Naive thymus-derived CD8-positive, alpha-beta T cell (primary cell): ENCODE measurements at places on chromosomes 1 and 21. TPM values are rescaled to one million over a fixed set of nuclear protein-coding genes. Genes with fewer than 3 reads are reported as not detected.

GRCh38 chr1:171877701-171878100 is 36.4 kb downstream of the DNM3 start:
- no peak overlapping the region for H3K27ac ChIP-seq
- no peaks in the 10 kb centered on the region for H3K27me3 ChIP-seq
- no peaks in the 10 kb centered on the region for H3K4me1 ChIP-seq
- no peak overlapping the region for H3K4me3 ChIP-seq
- no peak for DNase-seq

ADAMTS4 gene
- total RNA-seq, result 4.8 TPM

- H3K4me3 ChIP-seq, result peak overlapping the region; percentile 79
- peaks cover 77% of the 10 kb centered on the region for H3K4me1 ChIP-seq
- no peaks in the 10 kb centered on the region for H3K36me3 ChIP-seq
- H3K27ac ChIP-seq, result peak overlapping the region; percentile 99
These were observed 905 bp downstream of the BTBD19 start for GRCh38 chr1:44808938-44809917.

DNA sequence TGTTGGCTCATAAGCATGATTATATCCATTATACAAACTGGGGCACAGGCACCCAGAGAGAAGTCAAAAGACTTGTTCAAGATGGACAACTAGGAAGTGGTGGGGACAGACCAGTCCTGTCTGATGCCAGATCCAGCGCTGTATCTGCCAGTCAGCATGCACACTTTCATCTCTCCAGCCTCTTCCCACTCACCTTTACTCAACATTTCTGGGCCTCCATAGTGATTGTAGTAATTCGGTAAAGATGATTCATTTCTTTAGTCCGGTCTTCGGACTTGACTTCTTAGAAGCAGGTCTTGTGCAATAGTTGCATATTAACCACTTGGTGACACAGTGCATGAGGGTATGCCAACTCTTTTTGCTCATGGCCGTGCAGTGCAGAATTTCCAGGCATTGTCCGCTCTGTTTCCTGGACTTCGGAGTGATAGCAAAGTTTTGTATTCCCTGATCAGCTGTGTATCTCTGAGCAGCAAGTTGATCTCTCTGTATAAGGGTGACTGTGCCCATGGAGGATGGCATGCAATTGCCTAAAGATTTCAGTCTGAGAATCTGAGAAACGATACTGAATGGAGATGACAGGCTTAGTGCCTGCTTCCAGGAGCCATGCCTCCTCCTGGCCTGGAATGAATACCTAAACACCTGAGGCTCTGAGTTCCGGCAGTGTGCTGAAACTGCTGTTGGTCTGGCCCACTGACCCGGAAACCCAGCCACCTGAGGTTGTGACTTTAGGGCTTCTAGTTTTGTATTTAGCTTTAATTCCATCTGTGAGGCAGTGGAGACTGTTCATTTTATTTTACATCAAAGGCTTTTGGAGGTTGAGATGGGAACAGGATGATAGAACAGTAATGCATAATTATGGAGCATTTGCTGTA is 39.0 kb downstream of the GALNT2 start:
- peaks cover 93% of the 10 kb centered on the region for H3K4me1 ChIP-seq
- H3K27me3 ChIP-seq, result no peaks in the 10 kb centered on the region
- no peak overlapping the region for H3K4me3 ChIP-seq
- no peak for DNase-seq
- H3K27ac ChIP-seq, result no peak overlapping the region

NBPF3 gene
- total RNA-seq, result 22.6 TPM

- peak overlapping the region; percentile 74 for H3K4me3 ChIP-seq
- peaks cover 32% of the 10 kb centered on the region for H3K4me1 ChIP-seq
- H3K27me3 ChIP-seq, result no peaks in the 10 kb centered on the region
- peaks cover 31% of the 10 kb centered on the region for H3K36me3 ChIP-seq
- DNase-seq, result no peak
These were observed 15.1 kb downstream of the THEMIS2 start for GRCh38 chr1:27887215-27888021.

BRDT gene
- not detected for total RNA-seq

GRCh38 chr1:95396557-95396956 is 162.5 kb downstream of the RWDD3 start:
- H3K27me3 ChIP-seq, result no peaks in the 10 kb centered on the region
- no peaks in the 10 kb centered on the region for H3K36me3 ChIP-seq
- H3K4me1 ChIP-seq, result no peaks in the 10 kb centered on the region
- H3K4me3 ChIP-seq, result no peak overlapping the region
- no peak for DNase-seq
- no peak overlapping the region for H3K27ac ChIP-seq

DNA sequence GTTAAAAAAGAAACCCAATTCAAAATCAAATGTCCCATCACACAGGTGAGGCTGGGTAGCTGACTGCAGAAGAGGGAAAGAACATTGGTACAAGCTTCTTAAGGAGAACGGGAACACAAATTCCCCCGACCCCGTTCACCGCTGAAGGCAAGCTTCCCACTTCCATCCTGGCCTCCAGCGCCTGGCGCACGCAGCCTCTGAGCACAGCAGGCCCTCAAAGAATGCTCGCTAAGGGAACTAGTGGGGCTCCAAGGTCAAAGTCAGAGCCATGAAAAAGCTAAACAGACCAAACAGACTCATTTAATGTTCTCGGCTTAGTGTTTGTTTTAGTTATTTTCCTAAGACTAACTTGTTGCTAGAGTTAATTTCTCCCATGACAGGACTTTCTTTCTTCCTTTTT is 63.7 kb downstream of the SIM2 start:
- peaks cover 67% of the 10 kb centered on the region for H3K36me3 ChIP-seq
- no peak overlapping the region for H3K4me3 ChIP-seq
- no peak for DNase-seq
- no peaks in the 10 kb centered on the region for H3K27me3 ChIP-seq

DNA sequence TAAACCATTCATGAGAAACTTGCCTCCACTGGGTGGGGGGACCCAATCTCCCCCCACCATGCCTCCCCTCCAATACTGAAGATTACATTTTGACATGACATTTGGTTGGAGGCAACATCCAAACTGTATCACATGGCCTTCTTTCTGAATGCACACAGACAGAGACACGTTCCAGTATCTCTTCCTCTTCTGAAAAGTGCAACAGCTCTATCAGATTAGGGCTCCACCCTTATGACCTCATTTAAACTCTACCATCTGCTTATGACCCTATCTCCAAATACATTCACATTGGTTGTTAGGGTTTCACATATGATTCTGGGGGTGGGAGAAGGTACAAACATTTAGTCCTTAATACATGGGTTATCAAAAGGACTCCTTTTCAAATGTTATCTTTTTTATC is 481.8 kb upstream of the NFIA start:
- peaks cover 3% of the 10 kb centered on the region for H3K27me3 ChIP-seq
- no peak overlapping the region for H3K27ac ChIP-seq
- no peaks in the 10 kb centered on the region for H3K36me3 ChIP-seq
- H3K4me1 ChIP-seq, result no peaks in the 10 kb centered on the region
- DNase-seq, result no peak

RNU11 gene
- not detected for total RNA-seq

DNA sequence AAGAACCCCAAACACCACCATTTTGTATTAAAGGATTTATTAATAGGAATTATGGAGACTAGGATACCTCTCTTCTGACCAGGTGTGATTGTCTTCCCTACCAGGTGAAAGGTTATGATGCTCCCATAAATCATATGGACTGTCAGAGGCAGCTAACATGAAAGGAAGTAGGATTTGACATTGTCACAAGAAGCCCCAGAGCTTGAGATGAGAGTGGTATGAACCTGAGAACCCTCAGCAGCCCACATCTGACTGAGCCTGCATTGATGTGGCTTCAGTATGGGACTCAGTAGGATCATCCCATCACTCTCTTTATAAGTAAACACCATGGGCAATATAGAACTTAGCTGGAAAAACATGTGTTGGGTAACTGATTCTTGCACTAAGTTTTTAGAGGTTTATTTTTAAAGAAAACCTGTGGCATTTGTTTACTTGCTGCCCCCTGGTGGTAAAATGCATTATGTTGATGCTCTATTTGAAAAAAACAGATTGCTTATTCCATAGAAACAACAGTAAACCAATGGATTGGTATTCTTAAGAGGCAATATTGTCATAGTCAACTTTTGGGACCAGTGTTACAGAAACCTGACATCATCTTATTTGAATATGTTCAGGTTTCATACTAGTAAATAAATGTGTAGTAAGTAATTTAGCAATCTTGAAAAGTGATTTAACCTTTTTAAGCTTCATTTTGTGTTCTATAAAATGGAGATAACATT is 16.6 kb upstream of the CACYBP start:
- H3K4me3 ChIP-seq, result no peak overlapping the region
- no peaks in the 10 kb centered on the region for H3K27me3 ChIP-seq
- peaks cover 30% of the 10 kb centered on the region for H3K36me3 ChIP-seq
- no peak overlapping the region for H3K27ac ChIP-seq
- DNase-seq, result peak; percentile 64
- H3K4me1 ChIP-seq, result peaks cover 30% of the 10 kb centered on the region

GRCh38 chr1:27487966-27488884 is 1.7 kb downstream of the WASF2 start:
- H3K36me3 ChIP-seq, result peaks cover 3% of the 10 kb centered on the region
- H3K27ac ChIP-seq, result peak overlapping the region; percentile 90
- peak; percentile 18 for DNase-seq
- H3K4me3 ChIP-seq, result peak overlapping the region; percentile 92
- peaks cover 52% of the 10 kb centered on the region for H3K4me1 ChIP-seq
- H3K27me3 ChIP-seq, result no peaks in the 10 kb centered on the region

GRCh38 chr1:118739501-118739900 is 248.6 kb downstream of the TBX15 start:
- H3K27ac ChIP-seq, result no peak overlapping the region
- H3K36me3 ChIP-seq, result no peaks in the 10 kb centered on the region
- no peak overlapping the region for H3K4me3 ChIP-seq
- no peak for DNase-seq

SPATA46 gene
- total RNA-seq, result not detected

GRCh38 chr1:24910210-24910609 is 19.9 kb downstream of the RUNX3 start:
- peak overlapping the region; percentile 63 for H3K4me3 ChIP-seq
- H3K27ac ChIP-seq, result peak overlapping the region; percentile 98

DNA sequence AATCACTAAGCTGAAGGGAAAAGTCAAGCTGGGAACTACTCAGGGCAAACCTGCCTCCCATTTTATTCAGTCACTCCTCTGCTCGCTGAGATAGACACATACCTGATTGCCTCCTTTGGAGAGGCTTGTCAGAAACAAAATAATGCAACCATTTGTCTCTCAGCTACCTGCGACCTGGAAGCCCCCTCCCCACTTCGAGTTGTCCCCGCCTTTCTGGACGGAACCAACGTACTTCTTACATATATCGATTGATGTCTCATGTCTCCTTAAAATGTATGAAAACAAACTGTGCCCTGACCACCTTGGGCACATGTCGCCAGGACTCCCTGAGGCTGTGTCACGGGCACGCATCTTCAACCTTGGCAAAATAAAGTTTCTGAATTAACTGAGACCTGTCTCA is 21.5 kb upstream of the HPDL start:
- no peak for DNase-seq
- H3K27ac ChIP-seq, result peak overlapping the region; percentile 91
- H3K4me3 ChIP-seq, result peak overlapping the region; percentile 92
- no peaks in the 10 kb centered on the region for H3K27me3 ChIP-seq
- peaks cover 5% of the 10 kb centered on the region for H3K4me1 ChIP-seq
